ENCODE measurements at places on chromosomes 7 and 10.

GRCh38 chr10:50992972-50993766, 81.1 kb upstream of the PRKG1 start:
- DNase-seq = no peak

DNA sequence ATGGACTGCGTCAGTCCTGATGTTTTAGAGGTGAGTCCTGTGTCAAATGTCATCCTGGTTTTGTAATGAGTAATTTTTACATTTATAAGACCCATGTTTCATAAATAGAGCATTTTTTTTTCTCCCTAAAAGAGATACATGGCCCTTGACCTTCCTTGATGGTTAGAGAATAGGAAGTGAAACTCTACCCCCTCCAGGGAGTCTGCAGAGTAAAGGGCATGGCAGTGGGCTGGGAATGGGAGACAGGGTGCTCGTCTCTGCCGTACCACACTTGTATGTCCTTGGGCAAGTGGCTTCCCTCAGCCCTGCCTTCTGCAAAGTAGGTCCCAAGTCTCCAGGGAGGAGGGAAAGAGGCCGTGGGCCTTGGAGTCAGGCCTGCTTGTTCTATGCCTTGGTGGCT, 63.9 kb downstream of the WDFY4 start:
- DNase-seq = peak; percentile 83

DNA sequence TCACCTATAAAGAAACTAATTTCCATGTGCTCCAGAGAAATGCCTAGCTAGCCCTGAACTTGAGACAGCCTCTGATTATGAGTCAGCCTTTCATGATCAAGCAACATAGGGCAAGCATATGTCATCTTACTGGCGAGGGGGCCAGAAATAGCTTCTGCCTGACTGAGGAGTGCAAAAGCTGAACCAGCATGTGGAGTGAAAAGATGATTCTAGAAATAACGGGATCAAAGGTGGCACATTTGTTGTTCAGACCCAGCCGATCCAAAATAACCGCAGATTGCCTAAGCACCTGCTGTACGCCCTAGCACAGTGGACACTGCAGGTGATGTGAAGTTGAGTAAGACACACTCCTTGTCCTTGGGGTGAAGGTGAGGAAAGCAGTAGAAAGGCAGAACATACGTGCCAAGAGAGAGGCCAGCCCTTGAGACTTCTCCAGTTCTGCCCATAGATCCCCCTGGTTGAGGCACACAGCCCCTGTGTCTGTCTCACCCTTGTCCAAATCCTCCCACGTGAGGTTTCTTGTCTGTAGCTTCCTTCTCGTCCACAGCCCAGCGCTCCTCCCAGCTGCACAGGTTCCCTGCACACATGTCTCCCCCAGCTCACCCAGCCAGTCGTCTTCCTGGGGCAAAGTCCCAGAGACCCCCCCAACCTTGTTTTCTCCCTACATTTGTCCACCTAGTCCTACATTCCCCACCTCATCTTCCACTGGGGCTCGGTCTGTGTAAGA, 2.8 kb upstream of the BCL7B start:
- peak; percentile 83 for DNase-seq

DNA sequence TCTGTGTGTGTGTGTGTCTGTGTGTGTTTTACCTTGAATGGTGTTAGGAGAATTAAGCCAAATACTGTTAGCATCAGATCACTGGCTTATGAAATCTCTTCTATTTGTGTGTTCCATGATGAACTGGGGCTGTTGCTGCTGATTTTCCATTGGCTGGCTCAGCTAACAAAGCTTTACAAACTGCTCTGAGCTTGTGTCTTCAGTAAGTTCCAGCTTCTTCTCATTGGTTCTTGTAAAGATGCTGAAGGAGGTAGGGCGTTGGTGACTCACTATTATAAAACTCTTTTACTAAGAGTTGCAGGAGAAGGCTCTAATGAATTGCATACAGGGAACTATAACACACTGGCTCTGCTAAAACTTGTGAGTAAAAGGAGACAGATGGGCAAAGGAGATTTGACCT, 136.4 kb upstream of the PRKCQ start:
- DNase-seq = no peak

- no peak for DNase-seq
Observed at GRCh38 chr10:112421731-112422130, 25.0 kb downstream of the ZDHHC6 start.

DNA sequence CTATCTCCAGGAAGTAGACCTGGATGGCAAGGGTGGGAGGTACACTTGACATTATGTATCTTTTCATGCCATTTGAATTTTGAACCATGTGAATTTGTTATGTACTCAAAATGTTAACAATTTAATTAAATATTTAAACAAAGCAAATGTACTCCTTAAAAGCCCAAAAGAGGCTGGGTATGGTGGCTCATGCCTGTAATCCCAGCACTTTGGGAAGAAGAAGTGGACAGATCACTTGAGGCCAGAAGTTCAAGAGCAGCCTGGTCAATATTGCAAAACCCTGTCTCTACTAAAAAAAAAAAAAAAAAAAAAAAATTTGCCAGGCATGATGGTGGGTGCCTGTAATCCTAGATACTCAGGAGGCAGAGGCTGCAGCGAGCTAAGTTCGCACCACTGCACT, 136.9 kb upstream of the ASAH2 start:
- no peak for DNase-seq

- DNase-seq = peak; percentile 94
Observed at GRCh38 chr10:79195091-79195923, 126.5 kb downstream of the ZMIZ1 start.

DNA sequence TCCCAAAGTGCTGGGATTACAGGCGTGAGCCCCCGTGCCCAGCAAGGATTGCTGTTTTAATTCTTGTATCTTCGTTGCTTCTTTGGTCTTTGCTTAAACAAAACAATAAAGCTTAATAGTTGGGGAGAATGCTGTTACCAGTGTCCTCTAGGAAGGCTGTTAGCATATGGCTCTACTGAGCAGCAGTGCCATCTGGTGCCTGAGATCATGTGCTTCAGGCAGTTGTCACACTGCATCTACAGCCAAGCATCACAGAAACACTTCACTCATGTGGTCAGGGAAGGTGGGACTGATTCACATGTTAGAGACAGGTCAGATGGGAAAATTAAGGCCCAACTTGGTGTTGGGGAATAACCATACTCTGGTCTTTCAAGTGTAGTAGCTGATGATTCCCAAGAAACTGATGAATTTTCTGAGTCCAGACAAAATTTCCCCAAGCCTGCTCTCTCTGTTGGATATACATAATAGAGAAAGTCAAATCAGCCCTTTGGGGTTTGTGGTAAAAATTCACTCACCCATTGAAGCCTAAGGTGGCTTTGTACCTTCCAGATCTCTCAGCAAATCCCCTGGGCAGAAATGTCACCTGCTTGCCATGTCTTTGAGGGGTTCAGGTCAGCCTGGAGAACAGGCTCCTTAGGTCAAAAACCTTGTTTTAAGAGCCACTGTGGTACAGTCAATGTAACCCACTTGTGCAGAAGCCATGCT, 28.4 kb downstream of the UBE2D4 start:
- no peak for DNase-seq

DNA sequence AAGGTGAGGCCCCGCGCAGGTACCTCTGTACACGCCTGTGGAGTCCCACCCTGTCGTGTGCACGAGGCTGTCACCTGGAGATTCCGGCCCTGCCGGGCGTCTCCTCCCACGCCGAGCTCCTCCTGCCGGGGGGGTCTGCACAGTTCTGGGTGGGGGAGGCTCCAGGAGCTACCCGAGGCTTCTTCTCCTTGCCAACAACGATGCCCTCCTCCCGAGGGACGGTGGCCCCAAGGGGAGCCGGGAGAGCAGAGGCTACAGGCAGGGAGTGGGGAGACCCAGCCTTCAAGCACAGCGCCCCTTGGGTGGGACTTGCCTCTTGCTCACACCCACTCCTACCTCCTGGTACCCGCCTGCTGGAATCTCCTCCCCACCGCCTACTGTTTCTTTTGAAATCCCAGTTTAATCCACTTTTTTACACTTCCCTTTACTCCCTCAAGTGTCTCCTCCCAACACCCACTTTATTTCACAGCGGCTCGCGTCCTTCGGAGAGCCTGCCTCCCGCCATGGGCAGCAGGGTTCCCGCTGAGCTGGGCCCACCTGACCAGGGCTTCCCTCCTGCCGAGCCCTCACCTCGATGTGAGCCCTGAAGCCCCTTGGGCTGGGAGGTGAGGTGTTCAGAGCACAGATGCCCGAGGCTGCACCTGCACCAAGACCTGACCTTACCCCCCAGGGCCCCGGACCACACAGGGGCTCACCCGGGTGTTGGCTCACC, 338.1 kb downstream of the DNAJB6 start:
- DNase-seq = no peak

GRCh38 chr10:29514306-29514705, 120.5 kb downstream of the SVIL start:
- DNase-seq = no peak

DNA sequence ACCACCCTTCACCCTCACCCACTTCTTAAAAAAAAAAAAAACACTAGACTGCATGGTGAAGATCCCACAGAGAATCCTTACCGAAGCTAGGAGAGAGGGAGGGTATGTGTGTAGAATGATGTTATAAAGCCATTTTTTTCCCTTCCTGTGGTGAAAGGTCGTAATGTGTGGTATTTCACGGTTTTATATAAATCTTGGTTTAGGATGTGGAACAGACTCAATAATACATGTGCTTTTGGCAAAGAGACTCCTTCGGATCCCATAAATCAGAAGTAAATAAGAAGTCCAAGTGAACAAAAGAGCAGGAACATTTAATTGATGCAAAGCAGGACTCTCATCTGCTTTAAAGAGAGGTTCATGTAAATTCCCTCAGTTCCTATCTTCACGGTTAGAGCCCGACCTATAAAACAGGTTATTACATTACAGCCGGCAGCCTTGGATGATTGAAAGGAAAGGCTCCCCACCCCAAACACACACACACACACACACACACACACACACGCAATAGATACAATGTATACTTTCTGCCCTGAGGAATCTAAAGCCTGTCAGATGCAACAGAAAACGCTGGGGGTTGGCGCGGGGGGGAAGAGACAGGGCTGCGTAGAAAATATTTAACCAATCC, 8.8 kb downstream of the DLX5 start:
- no peak for DNase-seq

DNA sequence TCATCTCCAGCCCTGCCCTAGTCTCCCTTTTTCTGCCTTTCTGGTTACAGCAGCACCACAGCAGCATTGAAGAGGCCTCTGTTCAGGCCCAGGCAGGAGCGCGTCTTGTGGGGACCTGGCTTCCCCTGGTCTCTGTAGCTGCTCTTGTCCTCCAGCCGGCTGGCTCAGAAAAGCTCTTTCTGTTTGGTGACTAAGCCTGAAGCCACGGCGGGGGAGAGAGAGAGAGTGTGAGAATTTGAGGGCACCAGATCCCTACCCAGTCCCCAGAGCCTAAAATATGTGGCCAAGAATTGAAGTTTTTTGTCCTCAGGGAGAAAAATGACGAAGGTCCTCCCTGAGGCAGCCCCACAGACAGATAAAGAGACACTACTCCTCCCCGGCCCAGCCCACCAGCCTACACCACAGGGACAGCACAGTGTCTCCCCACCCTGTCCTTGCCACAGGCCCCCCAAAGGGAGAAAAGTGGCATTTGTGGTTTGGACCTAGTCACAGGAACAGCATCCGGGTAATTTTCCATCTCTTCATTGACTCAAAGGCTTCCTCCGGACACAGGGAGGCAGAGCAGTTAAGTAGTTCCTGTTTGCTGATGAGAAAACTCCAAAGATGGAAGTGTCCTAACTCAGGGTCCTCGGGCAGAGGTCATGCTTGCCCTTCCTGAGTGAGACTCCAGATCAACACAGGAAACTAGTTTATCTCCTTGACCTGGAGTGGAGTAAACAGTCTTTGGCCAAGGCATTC, 13.3 kb upstream of the FAM180A start:
- no peak for DNase-seq

DNA sequence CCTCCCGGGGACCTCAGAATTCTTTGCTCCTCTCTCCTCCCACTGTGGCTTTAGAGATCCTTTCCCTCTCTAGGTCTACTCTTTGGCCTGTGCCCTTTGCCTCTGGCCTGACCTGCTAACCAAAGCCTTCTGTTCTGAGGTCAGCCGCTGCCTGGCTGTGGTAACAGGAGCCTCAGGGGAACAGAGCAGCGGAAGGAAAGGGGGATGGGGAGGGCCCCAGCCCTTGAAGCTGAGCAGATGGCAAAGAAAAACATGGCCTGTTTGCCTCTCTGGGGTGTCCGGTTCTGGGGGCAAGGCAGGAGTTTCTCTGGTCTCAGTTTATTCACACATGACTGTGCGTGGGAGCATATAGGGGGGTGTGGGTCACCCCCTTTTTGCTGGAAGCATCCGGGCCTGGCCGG, 28.2 kb downstream of the COL26A1 start:
- DNase-seq = no peak

GRCh38 chr10:28020080-28020860, 21.4 kb upstream of the ODAD2 start:
- DNase-seq = no peak

- peak; percentile 42 for DNase-seq
Observed at GRCh38 chr10:132443983-132444876, 47.2 kb downstream of the PWWP2B start.

GRCh38 chr10:101001659-101002035, 2.0 kb downstream of the LZTS2 start:
- DNase-seq = no peak

GRCh38 chr7:117110480-117111315, 157.4 kb downstream of the ST7 start:
- DNase-seq = no peak

DNA sequence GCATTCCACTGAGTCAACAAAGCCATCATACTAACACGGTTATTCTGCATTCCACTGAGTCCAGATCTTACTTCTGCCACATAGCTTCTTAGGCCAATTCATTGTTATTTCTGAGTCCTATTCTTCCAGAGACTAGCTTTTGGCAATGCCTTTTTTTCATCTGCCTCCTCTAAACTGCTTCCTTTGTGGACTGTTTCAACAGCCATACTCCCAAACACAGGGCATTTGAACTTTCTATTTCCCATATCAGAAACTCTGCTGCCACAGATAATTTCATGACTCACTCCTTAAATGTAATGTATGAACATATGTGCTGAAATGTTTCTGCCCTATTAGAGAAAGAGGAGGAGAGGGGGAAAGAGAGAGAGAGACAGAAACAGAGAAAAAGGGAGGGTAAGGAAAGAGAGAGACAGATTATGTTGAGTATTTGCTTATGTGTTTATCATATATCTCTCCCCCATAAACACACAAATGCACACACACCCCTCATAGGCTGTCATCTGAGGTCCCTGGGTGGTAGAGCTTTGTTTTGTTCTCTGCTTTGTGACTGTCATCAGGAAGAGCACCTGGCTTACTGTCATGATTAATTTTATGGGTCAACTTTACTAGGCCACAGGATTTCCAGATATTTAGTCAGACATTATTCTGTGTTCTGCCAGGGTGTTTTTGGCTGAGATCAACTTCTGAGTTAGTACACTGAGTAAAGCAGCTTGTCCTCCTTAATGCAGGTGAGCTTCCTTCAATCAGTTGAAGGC, 308.0 kb upstream of the KCND2 start:
- no peak for DNase-seq

GRCh38 chr7:56083150-56083785, 9.5 kb downstream of the PHKG1 start:
- DNase-seq = no peak

Data from suppressor macrophage (primary cell).